ENCODE measurements at places on chromosomes 12 and 14.

DNA sequence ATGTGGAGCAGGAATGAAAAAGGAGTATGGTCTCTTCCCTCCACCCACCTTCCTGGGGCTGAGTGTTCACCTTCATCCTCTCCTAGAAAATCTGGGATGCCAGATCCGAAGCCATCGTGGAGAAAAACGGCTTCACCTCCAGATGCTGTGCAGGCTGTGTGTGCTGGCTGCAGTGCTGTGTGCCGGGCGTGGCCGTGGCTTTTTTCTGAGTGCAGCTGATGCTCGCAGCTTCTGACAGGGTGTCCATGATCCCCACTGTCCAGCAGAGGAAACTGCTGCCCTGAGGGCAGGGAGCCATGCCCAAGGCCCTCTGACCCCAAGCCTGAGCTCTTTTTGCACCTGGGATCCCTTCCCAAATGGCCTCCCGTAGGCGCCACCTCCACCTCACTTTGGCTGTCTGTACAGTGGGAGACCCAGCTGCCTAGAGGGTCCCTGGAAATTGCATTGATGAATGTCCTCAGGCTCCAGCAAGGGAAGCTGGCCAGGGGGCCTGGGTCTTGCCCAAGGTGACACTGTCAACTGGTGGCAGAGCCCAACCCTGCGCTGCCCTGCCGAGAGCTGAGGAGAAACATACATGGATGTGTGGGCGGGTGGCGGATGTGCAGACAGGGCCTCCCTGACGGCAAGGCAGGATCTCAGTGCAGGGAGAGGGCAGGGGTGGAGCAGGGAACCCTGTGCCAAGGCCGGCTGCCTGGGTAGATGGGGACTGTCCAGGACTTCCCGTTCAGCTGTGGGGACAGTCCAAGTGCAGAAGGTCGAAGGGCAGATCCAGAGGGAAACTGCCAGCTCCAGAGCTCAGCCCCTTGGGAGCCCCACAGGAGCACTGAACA is 53.3 kb downstream of the BEGAIN start:
- no peak for DNase-seq

GRCh38 chr12:132542661-132543060 is 52.7 kb downstream of the FBRSL1 start:
- no peak for DNase-seq

GRCh38 chr12:81944886-81945285 is 185.7 kb upstream of the PPFIA2 start:
- no peak for DNase-seq

DNA sequence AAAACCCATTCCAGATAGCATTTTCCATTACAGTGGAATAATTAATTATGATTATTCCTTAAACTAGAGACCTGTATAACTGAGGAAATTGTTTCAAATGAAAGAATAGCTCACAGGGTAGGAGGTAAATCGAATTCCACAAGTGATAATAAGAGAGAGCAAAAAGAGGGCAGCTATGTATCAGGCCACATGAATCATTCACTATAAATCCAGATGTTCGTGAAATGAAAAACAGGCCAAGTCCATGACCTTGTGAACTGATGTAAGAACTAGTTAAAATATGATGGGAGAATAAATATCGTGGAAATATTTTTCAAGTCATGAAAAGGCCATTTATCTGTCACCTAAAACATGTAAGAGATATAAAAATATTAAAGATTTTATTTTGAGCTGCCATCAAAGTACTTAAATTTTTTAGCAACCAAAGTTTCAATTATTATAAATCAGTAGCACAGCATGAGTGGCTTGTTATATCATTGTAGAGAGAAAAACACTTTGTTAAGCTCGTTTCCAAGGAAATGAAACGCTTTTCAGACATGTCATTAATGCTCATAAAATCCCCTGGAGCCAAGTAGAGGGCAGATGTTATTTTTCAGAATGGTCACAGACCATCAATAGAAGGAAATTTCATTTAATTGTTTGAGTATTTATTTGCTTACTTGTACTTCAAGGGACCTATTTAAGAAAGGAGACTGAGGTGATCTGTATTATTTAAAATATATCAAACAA is 120.6 kb upstream of the CDKN3 start:
- no peak for DNase-seq

GRCh38 chr12:104951759-104952509 is 6.2 kb downstream of the SLC41A2 start:
- no peak for DNase-seq

- DNase-seq: no peak
These were observed 650.0 kb downstream of the FLRT2 start for GRCh38 chr14:86179980-86180379.

- no peak for DNase-seq
These were observed 10.0 kb downstream of the STAC3 start for GRCh38 chr12:57240926-57241401.

DNA sequence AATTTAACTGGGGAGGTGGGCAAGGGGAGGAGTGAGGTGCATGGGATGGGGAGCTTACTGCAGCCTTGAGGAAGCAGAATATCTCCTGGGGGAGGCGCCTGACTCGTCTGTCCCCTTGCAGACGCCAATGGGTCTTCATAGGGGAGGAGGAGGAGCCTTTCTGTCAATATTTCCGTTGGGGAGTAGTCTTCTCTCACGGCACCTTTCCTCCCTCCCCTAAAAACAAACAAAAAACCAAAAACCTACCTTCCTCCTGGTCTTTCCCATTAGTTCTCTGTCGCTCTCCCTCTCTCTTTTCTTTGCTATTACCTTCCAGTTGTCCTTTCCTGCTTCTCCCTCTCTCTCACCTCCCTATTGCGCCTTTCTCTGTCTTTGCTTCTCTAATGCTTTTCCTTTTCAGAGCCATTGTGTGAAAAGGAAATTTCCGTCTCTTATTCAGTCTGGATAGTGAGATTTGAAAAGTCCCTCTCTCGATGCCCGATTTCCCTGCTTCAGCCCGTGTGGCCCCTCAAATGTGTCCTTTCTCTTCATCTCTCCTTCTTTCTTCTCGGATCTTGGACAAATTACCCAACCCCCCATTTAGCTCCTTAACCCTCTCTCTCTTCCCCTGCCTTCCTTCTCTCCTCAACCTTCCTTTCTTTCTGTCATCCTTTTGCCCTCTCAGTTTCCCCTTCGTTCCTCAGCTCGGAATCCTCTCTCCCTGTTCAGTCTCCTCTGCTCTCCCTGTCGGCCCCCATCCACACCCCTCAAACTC is 5.9 kb downstream of the GPR84 start:
- DNase-seq: no peak

DNA sequence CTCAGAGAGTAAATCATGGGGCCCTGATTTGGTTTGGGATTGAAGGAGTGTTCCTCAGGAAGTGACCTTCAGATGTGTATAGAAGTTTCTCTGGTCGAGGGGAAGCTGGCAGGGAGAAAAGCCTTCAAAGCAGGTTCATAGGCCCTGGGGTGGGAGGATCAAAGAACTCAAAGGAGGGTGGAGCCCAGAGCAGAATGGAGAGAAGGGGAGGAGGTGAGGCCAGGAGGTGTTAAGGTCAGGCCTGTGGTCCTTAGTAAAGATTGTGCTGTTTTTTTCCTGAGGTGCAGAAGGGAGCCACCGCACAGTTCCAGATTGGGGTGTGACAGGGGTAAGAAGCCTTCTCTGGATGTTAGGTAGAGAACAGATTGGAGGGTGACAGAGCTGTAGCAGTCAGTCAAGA is 9.7 kb upstream of the CFAP251 start:
- no peak for DNase-seq
